Small intestine (tissue), 16 donors: ENCODE measurements at places on chromosomes 12 and 14. TPM values are rescaled to one million over a fixed set of nuclear protein-coding genes. Genes with fewer than 3 reads are reported as not detected.

GRCh38 chr12:44387581-44387980 is 488.5 kb downstream of the NELL2 start:
- no peak for DNase-seq

DNA sequence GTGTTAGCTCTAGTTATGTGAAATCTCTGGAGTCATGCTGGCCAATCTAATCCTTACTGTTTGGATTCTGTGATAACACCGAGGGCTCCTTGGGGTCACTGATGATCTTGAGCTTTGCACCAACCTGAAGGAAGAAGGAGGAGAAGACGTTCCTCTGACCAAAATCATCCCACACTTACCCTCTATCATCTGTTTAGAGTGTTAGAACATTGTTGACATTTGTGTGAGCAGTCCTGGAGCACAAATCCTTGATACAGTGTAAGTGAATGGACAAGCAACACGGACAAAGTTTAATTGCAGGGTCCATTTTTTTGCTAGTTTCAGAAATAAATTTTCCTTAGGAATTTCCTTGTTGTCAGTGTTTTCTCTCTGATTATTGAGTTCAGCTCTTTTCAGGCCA is 181.7 kb downstream of the AKAP6 start:
- DNase-seq, result no peak

DNA sequence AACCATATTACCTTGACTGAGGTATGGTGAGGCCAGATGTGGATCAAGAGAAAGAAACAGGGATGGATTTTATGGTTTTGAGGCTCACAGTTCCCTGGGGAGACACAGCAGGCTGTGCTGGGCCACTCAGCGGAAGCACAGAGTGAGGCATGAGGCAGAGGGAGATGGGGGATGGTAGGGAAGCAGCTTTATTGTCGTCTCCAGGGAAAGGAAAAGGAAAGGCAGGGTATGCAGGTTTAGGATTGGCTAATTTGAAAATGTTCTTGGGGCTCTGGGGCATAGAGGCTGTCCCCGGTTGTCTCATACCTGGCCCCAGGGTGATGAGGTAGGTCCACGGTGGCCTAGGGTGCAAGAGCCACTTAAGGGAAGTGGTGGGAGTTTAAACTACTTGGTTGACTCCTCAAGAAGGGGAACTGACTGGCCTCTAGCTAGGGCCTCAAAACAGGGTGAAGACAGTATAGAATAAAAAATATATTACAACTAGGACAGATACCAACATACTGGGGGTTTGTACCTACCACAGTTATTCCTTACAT is 322.8 kb downstream of the RGS6 start:
- DNase-seq, result no peak

DNA sequence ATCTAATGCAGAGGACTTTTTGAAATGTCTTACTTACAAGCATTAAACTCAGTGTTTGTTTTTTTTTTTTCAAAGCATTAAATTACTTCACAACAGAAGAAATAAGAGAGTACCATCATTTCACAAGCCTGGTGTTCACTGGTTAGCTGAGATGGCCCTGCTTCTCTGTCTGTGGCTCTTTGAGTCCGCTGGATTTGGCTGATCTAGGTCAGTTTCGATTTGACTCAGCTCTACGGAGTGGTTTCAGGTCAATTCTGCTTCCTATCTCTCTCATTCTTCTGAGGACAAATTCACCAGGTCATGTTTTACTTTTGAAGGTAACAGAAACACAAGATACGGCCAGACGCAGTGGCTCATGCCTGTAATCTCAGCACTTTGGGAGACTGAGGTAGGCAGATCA is 1066.1 kb downstream of the FLRT2 start:
- DNase-seq, result peak; percentile 6

DNA sequence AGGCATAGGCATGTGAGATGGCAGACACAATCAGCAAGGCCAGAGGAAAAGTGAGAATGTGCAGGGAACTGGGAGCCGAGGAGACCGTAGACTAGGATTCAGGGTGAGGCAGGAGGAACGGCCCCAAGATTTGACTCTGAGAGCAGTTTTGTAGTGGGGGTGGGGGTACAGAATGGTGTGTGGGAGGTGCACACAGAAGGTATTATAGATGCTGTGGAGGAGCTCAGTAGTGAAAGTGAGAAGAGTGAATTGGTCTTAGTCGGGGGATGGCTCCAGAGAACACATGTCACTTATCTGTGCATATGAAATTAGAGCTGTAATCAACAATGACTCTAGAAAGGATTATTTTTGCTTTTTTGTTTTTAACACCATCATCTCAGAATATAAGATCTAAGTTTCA is 11.9 kb downstream of the ZNF664 start:
- no peak for DNase-seq

DNA sequence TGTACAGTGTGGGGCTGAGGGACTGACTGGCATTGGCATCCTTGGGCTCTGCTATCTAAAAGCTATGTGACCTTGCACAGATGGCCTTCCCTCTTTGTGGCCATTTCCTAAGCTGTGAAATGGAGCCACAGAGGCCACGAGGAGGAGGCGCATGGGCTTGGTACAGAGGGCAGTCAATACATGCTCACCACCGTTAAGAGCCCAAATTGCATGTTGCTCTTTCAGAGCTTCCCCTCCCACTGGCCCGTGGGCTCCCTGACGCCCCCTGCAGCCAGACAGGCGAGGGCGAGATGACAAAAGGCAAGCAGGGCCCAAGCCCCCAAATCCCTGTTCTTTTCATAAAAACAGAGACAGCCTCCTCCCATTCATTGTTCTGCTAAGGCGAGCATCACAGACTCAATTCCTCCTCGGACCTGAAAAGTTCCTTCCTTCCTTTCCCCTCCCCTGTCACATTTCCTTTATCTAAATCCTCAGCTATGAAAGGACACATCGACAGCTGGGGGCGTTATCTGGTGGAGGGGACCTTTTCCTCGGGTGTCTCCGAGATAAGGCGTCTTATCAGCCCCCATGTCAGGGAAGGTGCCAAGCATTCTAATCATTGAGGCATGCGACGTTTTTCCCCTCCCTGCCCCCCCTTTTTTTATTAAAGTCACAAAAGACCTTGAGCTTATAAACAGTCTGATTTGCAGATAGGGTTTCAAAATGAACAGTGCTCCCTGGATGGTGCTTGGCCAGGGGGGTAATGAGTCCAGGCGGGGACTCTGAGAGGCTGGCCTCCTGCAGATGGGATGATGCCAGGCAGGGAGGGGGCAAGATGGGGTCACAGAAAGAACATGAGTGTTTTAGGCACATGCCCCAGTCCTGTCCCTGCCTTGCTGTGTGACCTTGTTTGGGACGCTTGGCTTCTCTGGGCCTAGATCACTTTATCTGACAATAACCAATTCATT is 26.4 kb downstream of the FAM222A start:
- DNase-seq, result peak; percentile 49

DNA sequence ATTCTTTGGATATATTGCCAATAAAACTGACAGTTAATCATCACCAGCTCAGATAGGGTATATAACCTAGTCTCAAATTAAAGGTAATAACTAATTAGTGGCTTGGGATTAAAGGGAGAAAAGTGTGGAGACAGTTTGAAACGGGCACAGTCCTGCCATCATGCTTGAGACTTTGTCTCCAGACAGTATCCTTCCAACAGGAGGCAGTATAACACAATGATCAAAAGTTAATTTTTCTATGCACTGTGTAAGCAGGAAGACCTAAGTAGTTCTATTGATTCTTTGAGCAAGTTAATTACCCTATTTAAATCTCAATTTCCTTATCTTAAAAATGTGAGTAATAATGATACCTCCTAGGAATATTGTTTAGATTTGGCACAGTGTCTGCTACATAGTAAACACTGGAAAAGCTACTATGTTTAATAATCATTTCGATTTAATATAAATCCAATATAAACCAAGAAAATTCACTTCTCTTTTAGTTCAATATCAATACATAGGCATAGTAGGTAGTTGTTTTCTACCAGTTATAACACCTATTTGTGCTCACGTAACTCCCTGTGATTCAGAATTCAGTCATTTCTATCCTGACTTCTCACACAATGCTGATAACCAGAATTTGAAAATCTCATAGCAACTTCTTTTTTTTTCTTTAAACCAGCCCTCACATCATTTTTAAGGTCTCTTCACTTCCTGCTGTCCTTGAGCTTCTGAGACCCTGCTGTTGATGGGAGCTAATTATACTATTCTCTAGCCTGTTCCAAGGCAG is 53.7 kb downstream of the GALNT4 start:
- DNase-seq, result peak; percentile 87

- DNase-seq, result no peak
Observed at GRCh38 chr12:81699551-81699950, 59.6 kb downstream of the PPFIA2 start.

DNA sequence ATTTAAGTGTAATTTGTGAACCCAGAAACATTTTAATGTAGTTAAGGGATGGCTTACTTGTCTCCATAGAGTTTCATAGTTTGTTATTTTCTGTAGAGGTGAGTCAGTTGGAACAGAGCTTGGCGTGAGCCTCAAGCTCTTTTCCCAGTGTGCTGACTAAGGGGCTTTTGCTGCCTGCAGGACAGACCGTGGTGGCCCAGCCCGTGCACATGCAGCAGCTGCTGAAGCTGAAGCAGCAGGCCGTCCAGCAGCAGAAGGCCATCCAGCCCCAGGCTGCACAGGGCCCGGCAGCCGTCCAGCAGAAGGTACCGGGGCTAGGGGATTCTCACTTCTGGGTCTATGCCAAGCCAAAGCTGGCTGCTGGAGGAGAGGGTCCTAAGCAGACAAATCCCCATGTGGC is 76.9 kb downstream of the DDX51 start:
- DNase-seq, result no peak

DNA sequence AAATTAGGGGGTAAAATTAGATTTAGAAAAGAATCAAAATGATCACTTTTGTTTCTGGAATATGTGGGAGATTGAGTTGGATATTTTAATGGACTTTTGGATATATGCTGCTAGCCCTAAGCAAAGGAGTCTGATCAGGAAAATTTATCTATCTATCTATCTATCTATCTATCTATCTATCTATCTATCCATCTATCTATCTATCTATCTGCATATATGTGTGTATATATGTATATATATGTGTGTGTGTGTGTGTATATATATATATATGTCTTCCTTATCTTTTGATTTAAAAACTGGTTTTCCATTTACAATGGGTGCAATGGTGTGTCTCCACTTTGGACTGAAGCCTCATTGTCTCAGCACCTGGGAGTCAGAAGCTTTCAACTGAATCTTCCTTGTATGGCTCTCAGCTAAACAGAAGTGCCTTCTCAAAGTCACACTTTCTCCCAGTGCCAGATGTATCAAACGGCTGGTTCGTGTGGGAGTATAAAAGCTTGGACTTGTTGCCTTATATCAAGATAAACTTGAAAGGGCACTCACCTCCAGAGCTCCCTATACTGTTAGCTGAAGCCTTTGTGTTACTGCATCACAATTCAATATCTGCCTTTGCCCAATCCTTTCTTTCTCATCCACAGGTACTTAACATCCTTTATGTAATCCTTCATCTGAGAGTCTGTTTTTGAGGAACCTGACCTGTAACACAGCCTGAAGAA is 31.6 kb upstream of the CD69 start:
- no peak for DNase-seq

GRCh38 chr14:73764406-73765280 is 50.5 kb upstream of the PNMA1 start:
- DNase-seq, result peak; percentile 89

- no peak for DNase-seq
Observed at GRCh38 chr12:88946372-88946997, 366.2 kb upstream of the KITLG start.

DNA sequence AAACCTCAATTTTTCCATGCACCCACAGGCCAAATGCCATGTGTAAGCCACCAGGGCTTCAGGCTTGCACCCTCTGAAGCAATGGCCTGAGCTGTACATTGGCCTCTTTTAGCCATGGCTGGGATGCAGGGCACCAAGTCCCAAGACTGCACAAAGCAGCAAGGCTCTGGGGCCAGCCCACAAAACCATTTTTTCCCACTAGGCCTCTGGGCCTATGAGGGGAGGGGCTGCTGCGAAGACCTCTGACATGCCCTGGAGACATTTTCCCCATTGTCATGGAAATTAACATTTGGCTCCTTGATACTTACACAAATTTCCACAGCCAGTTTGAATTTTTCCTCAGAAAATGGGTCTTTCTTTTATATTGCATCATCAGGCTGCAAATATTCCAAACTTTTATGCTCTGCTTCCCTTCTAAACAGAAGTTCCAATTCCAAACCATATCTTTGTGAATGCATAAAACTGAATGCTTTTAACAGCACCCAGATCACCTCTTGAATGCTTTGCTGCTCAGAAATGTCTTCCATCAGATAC is 14.3 kb upstream of the OSBPL8 start:
- DNase-seq, result no peak

DNA sequence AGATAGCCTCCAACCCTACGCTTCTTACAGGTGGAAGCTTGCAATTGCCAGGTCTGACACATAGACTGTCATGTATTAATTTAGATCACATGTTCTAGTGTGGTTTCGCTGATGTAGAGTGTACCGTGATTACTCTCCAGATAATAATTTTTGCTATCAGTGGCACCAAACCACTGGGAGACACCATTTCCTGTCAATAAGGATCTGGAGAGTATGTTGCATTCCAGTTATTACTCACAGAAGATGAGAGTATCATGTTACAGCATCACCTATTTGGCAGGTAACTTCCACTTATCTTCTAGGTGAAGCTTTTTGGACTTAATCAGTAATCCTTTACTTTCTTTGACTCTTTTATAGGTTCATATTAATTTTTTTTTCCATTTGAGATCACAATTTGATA is 147.2 kb downstream of the HELB start:
- no peak for DNase-seq

- DNase-seq, result no peak
Observed at GRCh38 chr14:54739514-54739913, 163.1 kb downstream of the GCH1 start.

- DNase-seq, result no peak
Observed at GRCh38 chr12:28457785-28458184, 267.5 kb downstream of the CCDC91 start.

GRCh38 chr12:15186597-15186996 is 34.6 kb downstream of the RERG start:
- DNase-seq, result no peak

Gene RD3L
- polyA plus RNA-seq, result not detected

Gene IKZF4
- polyA plus RNA-seq, result 1.3 TPM

Gene CABP1
- 0.74 TPM for polyA plus RNA-seq

Gene FSCB
- polyA plus RNA-seq, result not detected

Gene ZC2HC1C
- 8.6 TPM for polyA plus RNA-seq

Gene KCNMB4
- polyA plus RNA-seq, result 0.81 TPM

Gene SMCO2
- polyA plus RNA-seq, result 0.34 TPM

Gene RNASE2
- polyA plus RNA-seq, result 3.4 TPM

Gene LTBR
- 65.5 TPM for polyA plus RNA-seq

Gene KRT79
- not detected for polyA plus RNA-seq

Gene LTBP2
- polyA plus RNA-seq, result 1.7 TPM

Gene FAM90A1
- polyA plus RNA-seq, result not detected
